Stimulated activated CD4-positive, alpha-beta T cell treated with anti-CD3 and anti-CD28 coated beads, TNF-alpha, amount 100 ng/mL, for 24 hours (primary cell): ENCODE measurements at places on chromosomes 11 and 22.

DNA sequence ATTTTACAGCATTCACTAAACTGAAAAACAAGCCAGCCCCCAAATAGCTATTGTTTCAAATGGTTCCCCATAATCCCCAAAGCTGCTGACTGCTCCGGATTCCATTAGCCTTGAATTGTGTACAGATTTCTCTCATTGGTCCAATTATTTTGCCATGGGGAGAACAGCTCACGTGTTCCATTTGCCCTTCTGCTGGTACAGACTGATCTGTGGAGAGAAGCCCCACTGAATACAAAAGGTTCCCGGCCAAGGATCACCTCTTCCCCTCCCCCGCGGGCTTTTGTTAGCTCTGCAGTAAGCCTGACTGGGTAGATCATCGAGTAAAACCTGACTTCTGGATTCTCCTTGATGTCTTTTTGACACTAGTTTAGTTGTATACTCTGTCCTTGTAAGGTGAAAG, 9.1 kb upstream of the MAPK8IP1 start:
- no peak for DNase-seq

DNA sequence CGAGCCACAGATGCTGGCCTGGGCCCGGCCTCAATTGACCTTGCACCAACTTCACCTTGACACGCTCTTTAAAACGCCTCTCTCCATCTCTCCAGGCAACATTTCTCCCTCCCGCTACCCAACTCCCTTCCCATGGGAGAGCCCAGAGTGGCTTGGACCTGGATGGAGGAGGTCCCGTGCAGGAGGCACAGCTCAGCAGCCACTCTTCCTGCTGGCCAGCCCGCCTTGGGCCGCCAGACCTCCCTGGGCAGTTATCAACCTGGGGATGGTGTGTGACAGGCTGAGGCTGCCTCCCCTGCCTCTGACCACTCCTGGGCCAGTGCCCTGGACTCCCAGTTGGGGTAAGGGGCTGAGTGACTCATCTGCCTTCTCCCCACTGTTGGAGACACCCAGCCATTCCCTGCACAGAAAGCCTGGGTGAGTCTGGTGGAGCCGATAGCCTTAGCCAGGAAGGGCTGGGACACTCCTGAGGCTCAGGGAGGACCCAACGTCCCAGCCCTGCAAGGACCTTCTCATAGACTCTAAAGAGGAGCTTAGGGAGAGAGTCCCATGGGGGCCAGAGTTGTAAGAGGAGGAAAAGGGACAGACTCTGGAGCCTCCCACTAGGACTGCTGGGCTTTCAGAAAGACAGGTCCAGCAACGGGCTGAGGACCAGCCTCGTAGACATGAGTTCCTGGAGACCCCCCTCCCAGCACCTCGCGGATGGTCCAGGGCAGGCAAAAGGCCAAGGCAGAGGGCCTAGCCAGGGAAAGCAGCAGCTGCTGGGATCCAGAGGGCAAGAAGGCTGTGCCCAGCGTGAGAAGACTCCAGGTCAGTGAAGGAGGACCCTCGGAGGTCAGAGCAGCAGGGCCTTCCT, 131.7 kb downstream of the CEP164 start:
- no peak for DNase-seq

GRCh38 chr22:45073064-45073463, 63.3 kb upstream of the PHF21B start:
- no peak for DNase-seq

GRCh38 chr11:38460896-38461295, 1862.9 kb upstream of the RAG2 start:
- no peak for DNase-seq

- DNase-seq: no peak
Observed at GRCh38 chr11:65643971-65644370, 6.1 kb downstream of the SIPA1 start.

- no peak for DNase-seq
Observed at GRCh38 chr11:12287009-12287373, 90.4 kb upstream of the PARVA start.

DNA sequence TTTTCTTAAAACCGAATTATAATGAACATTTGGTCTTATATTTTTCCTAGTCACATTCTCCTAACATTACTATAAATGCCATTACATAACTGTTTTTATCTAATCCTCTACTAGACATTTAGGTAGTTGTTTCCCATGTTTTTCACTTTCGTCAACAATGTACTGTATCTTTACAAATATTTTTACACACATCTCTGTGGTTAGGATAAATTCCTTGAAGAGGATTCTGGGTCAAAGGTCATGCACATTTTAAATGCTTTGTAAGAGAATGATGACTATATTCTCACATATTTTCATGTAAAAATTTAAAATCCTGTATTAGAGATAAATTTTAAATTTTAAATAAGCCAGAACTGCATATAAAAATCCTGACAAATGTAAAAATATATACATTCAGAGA, 61.3 kb upstream of the CLNS1A start:
- no peak for DNase-seq

- DNase-seq: peak; percentile 36
Observed at GRCh38 chr11:102589047-102589459, 36.1 kb downstream of the MMP20 start.

- DNase-seq: no peak
Observed at GRCh38 chr11:34216706-34217105, 111.3 kb downstream of the NAT10 start.

- peak; percentile 22 for DNase-seq
Observed at GRCh38 chr22:36411589-36412258, 24.0 kb upstream of the MYH9 start.

DNA sequence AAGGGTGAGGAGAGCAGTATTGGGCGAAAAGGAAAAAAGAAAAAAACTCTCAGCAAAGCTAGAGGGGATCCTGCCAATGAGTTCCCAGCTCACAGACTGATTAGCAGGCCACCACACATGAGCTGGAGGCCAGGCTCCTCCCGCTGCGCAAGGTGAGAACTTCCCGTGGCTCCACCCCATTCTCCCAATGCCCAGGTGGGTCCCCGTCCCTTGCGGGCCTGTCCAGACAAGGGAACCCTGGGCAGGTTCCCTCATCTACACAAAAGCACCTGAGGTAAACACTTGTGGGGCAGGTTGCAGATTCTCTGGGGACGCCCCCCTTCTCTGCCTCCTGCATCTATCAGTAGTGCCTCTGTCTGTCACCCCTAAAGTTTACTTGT, 46.5 kb downstream of the CDPF1 start:
- no peak for DNase-seq

DNA sequence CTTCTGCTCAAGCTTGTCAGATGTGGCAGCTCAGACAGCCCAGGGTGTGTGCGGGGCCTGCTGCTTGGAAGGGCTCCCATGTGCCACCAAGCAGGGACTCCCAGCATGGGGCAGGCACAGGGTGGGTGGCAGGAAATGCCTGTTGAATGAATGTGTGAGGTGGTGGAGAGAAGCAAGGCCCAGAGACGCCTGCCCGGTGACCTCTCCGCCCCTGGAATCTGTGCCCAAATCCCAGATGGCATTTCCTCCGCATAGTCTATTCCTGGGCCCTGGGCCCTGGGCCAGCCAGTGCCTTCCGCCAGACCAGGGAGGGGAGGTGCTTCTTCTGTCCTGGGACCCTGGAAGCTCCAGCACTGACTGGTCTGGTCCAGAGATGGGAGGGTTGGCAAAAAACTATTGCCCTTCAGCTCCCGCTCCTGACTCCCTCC, 3.7 kb downstream of the CST6 start:
- DNase-seq: no peak

DNA sequence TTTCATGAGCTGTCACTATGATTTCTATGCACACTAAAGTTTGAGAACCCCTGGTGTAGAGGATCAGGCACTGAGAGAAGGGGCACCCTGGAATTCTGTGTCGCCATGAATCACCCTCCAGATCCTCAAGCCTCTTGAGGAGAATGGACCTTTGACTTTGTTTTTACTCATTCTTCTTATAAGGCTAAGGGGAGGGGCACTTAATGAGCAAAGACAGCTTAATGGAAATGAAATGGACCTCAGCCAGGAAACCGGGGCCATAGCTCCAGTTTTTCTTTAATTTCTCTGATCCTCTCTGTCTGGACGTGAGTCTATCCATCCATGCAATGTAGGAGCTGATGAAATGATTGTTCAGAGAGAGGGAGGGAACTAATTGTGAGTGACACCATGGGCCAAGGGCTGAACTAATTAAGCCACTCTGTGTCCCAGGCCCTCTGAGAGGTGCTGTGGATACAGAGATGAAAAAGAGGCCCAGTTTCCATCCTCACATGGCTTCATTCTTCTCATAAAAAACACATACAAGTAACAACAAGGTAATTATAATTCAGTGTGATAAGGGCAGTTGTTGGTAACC, 32.8 kb downstream of the OR2AT4 start:
- DNase-seq: no peak
